Right renal cortex interstitium (tissue), 3 donors: ENCODE measurements at places on chromosomes 13 and 19. TPM values are rescaled to one million over a fixed set of nuclear protein-coding genes. Genes with fewer than 3 reads are reported as not detected.

Gene ARHGAP33
- polyA plus RNA-seq: 11.0 TPM

DNA sequence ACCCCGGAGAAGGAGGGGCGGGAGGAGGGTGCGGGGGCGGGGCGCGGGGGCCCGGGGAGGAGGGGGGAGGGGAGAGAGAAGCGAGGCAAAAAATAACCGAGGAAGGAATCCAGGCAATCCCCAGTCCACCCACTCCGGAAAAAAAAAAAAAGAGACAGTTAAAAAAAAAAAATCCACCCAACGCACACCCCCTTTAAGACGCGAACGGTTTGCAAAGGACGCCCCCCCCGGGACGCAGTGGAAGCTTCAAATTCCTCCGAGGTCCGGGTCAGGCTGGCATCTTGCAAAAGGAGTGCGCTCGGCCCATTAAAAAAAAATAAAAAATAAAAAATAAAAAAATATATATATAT, at the start of gene CACNA1A:
Gene CACNA1A (minus strand): TSS at position 9 of the 350 bp plus-strand sequence. CDS start 255 bp downstream, outside the sequence.
- DNase-seq: no peak

Gene MEDAG
- polyA plus RNA-seq: 1.3 TPM

DNA sequence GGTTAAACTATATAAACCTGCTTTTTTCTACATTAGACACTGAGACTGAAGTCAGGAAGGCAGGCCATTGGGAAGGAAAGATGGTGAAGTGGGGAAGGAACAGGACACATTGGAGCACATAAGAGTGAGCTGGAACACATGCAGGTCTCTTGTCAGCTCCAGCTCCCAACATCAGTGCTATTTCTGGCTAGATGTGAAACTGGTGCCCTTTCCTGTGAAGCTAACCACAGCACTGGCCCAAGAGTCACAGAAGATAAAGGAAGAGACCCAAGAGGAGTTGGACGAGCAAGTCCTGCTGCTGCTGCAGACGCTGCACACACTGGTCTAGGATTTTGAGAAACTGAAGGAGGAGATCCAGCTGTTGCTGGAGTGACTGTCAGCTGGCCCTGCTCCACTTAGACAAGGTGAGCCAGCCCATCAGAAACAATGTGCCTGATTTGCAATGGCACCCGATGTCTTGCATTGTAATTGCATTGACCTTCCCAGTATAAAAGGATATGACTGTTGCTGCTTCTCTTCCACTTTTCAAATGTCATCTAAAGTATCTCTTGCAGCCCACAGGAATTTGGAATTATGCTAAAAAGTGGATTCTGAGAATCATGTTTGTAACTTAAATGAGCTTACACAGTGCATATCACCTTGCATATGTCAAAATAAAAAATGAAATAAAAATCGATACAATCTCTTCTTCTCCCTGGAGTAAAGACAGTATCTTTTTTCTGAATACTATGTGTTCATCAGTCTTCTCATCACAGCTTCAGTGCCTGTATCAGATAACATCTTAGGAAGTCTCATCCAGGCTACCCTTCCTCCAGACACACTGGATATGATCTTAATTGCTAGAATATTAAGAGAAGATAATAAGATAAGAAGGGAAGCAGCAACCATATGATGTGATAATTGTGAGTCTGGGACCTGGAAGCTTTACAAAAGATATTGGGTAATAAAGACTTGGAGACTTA, 230.7 kb upstream of the SPRY2 start:
- no peak for DNase-seq

- no peak for DNase-seq
These were observed 65.3 kb upstream of the ZNF681 start for GRCh38 chr19:23823952-23824389.

DNA sequence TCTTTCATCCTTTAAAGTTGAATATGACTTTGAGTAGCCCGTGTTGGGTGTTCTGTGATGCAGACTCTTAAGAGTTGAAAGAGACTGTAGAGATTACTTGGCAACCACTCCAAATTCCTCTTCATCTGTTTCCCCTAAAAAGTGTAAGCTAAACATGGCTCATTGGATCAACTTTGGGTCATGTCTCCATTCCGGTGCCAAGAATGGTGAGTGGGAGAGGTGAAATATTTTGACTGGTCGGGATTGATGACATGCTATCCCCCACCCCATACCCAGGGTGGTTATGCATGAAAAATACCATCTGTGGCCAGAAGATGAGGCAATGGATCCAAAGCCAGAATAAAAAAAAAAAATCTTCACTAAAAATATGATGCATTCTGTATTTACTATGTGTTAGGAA, 281.3 kb upstream of the SOX21 start:
- DNase-seq: no peak

DNA sequence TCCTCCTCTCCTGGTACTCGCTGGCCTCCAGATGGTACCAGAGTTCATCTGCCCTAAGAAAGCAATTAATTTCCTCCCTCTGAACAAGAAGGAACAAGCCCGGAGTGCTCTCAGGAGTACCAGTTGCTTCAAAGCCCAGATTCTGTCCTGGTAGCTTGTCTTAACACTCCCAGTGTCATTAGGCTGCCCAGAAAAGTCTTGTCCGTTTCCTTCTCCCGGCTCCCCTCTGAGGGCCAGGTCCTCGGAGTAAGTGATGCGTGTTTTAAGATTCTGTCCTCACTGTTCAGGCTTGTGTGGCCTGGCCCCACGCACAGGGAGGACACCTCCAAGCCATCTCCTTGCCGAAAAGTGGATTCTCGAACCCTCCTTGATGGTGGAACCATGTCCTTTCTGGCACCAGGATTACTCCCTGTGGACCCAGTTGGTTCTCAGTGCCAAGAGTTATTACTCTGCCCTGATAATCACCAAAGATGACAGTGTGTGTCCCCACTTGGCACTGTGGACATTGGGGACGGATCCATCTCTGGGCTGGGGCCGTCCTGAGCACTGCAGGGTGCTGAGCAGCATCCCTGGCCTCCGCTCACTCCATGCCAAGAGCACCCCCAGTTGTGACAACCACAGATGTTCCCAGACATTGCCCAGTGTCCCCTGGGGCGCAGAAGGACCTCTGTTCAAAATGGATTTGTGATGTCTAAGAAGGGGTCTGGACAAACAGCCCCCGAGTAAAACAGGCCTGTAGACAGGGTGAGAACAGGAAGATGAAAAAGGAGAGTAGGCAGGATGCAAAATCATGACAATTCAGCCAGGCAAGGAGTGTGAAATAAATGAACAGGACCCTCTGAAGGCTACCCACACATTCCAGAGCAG, 52.4 kb downstream of the RFX2 start:
- no peak for DNase-seq

GRCh38 chr19:9967326-9967725, 31.0 kb upstream of the OLFM2 start:
- no peak for DNase-seq

DNA sequence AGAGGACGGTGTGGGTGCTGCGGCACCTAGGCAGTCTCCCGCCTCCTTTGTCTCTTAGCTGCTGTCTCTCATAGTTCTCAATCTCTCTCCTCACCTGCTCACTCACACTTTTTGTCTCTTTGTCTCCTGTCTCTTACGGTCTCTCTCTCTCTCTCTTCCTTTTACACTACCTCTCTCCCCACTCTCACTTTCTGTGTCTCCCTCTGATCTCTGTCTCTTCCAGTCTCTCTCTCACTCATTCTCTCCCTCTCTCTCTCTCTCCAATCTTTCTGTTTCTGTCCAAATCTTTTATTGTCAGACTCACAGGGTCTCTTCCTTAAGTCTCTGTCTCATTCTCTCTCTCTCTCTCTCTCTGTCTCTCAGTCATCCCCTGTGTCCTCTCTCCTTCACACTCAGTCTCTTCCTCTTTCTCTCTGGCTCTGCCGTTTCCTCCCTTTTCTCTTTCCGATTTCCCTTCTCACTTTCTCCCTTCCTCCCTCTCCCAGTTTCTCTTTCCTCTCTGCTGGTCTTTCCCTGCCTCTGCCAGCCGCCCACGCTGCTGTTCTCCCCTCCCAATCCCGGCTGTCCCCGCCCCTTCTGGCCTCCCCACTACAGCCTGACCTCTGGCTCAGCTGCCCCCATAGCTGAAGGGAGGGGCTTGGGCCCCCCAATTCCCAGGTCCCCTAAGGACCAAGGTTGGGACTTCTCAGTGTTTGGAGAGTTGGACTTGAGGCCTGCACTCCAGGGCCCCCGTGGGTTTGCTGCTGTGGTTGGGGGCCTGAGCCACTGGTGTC, at the start of gene PLEKHA4:
Gene PLEKHA4 (minus strand): TSS at position 504 of the 773 bp plus-strand sequence. CDS start 997 bp downstream, outside the sequence.
- no peak for DNase-seq

DNA sequence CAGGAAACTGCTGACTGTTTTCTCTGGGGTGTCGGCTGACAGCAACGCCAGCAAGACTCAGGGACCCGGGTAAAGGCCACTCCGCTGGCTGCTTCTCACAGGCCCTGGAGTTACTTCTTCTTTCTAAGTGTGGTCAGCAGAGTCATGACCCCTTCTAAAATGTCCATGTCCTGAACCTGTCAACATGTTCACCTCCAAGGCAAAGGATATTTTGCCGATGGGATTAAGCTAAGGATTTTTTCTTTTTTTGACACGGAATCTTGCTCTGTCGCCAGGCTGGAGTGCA, 7.9 kb downstream of the PEX11G start:
- DNase-seq: no peak

DNA sequence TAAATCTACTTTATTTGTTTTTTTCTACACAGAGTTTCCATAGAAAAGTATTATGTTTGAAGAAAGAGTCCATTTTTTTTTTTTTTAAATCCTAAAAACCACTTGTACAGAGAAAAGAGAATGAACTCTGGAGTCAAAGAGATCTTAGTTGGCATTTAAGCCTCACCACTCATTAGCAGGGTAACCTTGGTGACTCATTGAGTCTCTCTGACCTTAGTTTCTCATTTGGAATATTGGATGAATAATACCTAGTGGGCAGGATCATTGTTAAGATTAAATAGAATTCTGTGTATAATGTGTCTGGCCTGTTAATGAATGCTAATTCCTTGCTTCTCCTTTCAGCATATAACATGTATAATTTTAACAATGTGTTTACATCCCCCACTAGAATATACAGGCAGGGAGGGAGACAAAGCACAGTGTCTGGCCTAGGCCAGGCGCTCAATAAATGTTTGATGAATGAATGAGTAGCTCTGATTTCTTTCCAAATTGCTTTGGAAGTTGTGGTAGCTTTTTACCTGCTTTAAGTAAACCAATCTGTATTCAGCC, 48.7 kb upstream of the MYCBP2 start:
- no peak for DNase-seq

DNA sequence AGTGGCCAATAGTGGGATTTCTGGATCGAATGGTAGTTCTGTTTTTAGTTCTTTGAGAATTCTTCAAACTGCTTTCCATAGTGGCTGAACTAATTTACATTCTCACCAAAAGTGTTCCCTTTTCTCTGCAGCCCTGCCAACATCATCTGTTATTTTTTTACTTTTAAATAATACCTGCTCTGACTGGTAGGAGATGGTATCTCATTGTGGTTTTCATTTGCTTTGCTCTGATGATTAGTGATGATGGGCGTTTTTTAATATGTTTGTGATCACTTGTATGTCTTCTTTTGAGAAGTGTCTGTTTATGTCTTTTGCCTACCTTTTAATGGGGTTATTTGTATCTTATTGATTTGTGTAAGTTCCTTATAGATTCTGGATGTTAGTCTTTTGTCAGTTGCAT, 48.0 kb downstream of the RNASEH2B start:
- DNase-seq: no peak

- no peak for DNase-seq
These were observed 20.2 kb downstream of the CEBPA start for GRCh38 chr19:33282036-33282671.

GRCh38 chr19:6765738-6766356, 1.4 kb downstream of the SH2D3A start:
- no peak for DNase-seq

- DNase-seq: no peak
These were observed 20.8 kb downstream of the ZNF626 start for GRCh38 chr19:20640545-20640944.

Gene CNFN
- polyA plus RNA-seq: 0.94 TPM

Gene ZFP36
- 26.1 TPM for polyA plus RNA-seq

- DNase-seq: no peak
These were observed 221.1 kb downstream of the ITGBL1 start for GRCh38 chr13:101673360-101674105.

- DNase-seq: no peak
These were observed 152.1 kb downstream of the PCDH9 start for GRCh38 chr13:67078062-67078461.
